Nucleus accumbens (tissue), 56 donors: ENCODE measurements at places on chromosomes 2 and 18.

DNA sequence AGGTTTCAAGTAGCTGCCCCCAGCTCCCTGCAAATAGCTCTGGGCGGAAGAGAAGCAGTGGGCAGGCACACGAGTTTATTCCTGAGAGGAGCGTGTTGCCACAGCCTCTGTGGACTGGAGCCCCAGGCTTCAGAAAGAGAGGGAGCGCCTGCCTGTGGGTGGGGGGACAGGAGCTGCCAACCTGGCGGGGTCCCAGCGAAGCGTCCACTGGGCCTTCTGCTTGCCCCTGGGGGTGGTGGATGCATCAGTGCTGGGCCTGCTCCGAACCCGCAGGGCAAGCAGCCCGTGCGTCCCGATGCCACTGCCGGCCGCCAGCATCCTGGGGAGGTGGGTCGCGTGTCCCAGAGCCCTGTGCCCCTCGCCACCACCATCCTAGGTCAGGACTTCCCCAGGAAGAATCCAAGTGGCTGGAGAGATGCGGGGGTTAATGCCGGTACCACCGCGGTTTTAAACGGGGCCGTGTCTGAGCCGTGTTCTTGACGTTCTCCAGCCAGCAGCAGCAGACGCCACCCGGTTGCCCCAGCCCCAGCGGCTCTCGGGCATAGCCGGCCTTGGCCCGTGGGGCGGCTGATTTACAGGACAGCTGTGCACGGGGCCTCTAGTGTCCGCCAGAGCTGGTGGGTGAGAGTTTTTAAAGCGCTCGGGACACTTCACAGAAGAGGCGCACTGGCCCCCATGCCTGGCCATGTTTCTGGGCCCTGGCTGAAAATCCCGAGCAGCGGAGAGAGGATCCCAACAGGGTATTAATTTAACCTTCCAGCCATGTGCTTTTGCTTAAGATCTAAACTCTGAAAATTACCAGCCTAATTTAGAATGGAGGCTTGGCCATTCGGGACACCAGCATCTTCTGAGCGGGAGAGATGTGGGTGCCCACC is 84.7 kb downstream of the NFATC1 start:
- no peak for DNase-seq

DNA sequence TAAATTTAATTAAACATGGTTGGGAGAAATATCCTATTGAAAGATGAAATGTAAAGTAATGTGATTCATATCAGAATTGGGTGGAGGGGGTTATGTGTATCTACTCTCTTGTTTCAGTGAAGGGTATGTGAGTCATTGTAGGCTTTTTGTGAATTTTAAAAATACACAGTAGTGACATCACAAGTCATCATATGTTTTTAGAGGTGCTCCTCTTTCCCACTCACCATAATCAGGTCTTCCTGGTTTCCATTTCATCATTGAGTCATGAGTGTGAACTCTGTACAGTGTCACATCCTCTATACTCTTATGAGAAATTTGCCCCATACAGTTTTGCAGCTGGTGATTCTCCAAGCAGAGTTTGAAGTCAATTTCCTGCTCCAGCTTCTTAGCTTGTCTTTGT is 18.8 kb downstream of the FSIP2 start:
- DNase-seq = no peak

- DNase-seq = no peak
Measured at GRCh38 chr2:85516653-85517389, 22.1 kb upstream of the MAT2A start.

GRCh38 chr2:136766073-136766404 is 694 bp downstream of the THSD7B start:
- DNase-seq = no peak

DNA sequence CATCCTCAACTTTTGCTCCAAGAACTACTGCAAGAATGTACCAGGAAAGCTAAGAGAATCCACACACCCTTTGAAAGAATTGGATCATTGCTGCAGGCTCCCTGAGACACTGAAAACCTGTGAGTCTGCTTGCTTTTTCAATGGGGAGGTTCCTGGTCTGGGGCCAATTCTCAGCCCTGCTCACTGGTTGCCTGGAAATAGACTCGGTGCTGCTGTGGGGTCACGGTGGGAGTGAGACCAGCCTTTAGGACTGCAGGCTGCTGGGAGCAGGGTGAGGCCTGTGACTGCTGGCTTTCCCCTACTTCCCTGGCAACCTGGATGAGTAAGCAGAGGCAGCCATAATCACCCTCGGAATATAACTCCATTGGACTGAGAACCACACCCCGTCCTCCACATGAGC is 569.3 kb downstream of the DPP10 start:
- no peak for DNase-seq

DNA sequence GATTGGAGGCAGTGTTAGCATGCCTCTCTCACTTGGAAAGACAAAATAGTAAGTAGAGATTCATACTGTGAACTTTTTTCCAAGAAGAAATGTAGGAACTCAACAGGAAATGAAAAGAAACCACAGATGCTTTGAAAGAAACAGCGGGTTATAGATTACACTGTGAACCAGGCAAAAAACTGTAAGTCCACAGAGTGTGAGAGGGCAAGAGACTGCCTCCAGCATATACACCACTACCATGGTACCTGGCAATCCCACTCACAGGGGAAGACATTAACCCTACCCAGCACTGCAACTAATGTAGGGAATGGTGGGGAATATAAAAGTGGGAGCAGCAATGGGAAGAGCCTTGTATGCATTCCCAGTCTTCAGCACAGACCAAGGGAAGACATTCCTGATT is 150.6 kb upstream of the GALNT5 start:
- no peak for DNase-seq
